Hindlimb muscle (tissue), 1 donor: ENCODE measurements at places on chromosomes 6 and 20.

- DNase-seq, result no peak
These were observed 243.5 kb upstream of the THEMIS start for GRCh38 chr6:128144320-128144719.

DNA sequence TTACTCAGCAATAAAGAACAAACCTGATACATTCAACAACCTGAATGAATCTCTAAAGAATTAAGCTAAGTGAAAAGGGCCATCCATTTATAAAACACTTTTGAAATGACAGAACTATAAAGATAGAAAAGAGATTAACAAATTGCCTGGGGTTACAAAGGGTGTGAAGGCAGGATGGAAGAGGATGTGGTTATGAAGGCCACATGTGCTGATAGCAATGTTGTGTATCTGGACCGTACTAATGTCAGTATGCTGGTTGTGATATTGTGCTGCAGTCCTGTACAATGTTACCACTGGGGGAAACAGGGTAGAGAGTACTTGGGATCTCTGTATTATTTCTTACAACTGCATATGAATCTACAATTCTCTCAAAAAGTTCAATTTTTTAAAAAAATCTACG is 36.4 kb downstream of the ELOVL5 start:
- DNase-seq, result no peak

DNA sequence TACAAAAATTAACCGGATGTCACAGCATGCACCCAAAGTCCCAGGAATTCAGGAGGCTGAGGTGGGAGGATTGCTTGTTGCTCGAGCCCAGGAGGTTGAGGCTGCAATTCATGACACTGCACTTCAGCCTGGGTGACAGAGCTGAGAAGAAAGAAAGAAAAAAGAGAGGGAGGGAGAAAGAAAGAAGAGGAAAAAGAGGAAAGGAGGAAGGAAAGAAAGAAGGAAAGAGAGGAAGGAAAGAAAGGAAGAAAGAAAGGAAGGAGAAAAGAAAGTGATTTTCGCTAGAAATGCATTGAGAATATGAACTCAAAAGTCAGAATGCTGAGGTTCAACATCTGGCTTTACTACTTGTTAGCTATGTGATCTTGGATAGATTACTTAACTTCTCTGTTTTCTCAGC is 6.6 kb downstream of the SENP6 start:
- DNase-seq, result no peak

GRCh38 chr20:34629342-34629741 is 47.5 kb downstream of the PIGU start:
- no peak for DNase-seq

GRCh38 chr20:58256842-58257241 is 28.4 kb upstream of the ANKRD60 start:
- no peak for DNase-seq

- no peak for DNase-seq
These were observed 571.2 kb downstream of the QKI start for GRCh38 chr6:163985710-163986109.

GRCh38 chr6:150144294-150144868 is 1.5 kb downstream of the PPP1R14C start:
- no peak for DNase-seq

- DNase-seq, result peak; percentile 86
These were observed 6.1 kb downstream of the SYNGAP1 start for GRCh38 chr6:33425668-33426577.

GRCh38 chr6:20652299-20653084 is 118.2 kb downstream of the CDKAL1 start:
- DNase-seq, result no peak

DNA sequence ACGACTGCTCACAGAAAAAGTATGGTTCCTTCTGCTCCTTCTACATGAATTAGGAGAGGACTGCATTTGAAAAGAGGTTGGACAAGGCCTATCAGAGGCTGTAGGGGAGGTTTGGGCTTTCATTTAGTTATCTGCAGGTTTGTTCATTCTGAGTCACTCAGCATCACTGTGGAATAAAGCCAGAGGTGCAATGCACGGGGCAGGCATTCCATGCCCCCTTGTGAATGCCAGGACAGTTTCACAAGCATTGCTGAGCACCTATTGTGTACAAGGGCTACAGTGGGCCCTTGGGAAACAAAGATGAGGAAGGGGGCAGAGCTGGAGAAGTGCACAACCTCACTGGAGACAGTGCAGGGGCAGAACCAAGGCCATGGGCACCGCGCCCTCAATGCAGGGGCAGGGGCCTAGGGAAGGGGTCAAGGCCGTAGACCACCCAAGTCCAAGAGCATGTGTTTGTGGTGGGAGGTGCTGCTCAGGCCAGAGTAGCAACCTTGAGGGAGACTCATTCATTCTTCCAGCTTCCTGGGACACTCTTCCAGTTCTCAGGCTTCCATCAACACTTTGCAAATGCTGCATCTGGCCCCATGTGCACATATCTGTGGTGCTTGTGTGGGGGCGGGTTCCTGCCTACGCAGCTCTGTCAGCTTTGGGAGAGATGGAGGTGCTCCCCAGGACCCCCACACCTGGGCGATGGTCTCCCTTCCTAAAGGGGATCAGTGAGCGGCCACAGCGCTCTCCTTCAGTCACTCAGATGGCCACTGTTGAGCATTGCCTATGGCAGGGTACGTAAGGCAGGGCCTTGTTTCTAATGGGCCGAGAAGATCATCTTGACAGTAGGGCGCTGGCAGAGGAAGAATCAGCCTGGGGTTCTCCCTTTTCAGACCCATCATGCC is 204.5 kb downstream of the SYNDIG1 start:
- DNase-seq, result no peak

- no peak for DNase-seq
These were observed 60.8 kb upstream of the HBS1L start for GRCh38 chr6:135115411-135115810.

GRCh38 chr6:99867026-99867425 is 127.0 kb downstream of the MCHR2 start:
- no peak for DNase-seq

DNA sequence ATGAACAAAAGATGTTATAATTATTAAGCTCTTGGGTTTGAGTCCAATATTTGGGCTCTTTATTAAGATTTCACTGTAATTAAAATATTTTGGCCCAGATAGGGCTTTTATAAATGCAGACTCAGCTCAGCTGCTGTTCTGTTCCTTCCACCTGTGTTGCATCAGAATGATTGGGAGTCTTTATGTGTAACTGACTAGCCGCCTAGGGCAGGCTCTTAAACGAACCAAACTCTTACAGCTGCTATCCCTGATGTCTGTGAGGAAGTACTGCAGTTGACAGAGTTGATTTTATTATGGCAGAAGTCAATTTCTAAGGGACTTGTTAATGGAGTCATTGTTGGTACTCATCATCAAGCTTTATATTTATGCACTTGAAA is 144.7 kb downstream of the MYO6 start:
- DNase-seq, result no peak

- no peak for DNase-seq
These were observed 433.3 kb downstream of the CDC5L start for GRCh38 chr6:44820759-44821158.

- no peak for DNase-seq
These were observed 259.8 kb upstream of the FLRT3 start for GRCh38 chr20:14597206-14597715.

GRCh38 chr6:41568585-41569384 is 22.6 kb downstream of the FOXP4 start:
- no peak for DNase-seq

GRCh38 chr6:111750153-111750552 is 123.1 kb downstream of the FYN start:
- no peak for DNase-seq

GRCh38 chr6:100455230-100456124 is 9.2 kb downstream of the SIM1 start:
- no peak for DNase-seq

DNA sequence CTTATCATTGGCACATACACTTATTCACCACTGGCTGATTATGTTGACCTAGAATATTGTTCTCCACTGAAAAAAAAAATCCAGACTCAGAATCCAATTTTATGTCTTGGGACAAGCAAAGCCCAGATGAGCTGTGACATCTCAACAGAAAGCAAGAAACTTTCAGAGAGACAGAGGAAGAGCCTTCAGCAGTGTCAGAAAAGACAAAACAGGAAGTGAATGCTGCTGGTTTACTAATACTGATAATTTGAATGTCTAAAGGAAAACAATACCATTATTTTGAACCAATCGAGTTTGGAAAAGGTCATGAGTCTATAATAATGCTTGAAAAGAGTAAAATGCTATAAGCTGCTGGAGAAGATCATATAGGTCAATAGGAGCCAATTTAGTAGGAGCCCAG is 179.8 kb upstream of the RIMS1 start:
- DNase-seq, result no peak

- no peak for DNase-seq
These were observed 104.3 kb downstream of the EDN3 start for GRCh38 chr20:59404749-59405148.

DNA sequence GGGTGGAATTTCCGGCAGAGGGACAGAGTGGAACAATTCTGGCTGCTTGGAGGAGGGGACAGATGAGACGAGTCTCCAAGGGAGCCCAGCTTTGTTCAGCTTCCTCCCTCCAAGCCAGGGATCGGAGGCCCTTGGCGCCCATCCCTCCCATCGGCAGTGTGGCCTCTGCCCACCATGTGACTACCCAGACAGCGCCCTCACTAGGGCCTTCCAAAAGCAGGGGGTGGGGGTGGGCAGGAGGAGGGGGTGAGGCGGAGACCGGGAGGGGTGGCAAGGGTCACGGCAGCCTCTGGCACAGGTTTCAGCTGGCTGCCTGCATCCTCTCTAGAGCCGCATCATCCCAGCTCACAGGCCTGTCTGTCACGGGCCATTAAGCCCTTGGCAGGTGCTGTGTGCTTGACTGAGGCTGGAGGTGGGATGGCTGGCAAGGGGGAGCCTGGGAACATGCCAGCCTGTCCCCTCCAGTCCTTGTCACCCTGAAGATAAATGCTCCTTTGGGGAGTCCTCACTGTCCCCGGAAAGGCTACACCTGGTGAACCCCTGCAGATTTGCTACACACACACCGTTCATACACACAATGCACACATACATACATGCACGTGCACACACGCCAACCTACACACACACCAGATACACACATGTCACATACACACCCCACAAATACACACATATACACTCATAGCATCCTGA is 6.2 kb upstream of the FGD2 start:
- no peak for DNase-seq

- DNase-seq, result no peak
These were observed 47.7 kb downstream of the PLAGL2 start for GRCh38 chr20:32159766-32160221.

DNA sequence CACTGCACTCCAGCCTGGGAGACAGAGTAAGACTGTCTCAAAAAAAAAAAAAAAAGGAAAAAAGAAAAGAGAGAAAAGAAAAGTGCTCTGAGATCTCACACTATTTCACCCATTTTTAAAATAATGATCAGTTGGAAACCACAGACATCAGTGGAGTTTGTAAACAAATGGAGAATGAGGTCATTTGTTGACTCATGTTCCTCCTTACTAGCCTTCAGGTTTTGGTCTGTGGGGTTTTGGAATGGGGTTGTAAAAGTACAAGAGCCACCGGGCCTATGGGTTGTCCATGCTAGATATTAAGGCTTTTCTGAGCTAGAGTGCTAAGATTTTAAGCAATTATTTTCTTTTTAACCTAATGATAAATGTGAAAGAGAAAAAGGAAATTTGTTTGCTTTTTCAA is 104.4 kb upstream of the PRL start:
- no peak for DNase-seq

DNA sequence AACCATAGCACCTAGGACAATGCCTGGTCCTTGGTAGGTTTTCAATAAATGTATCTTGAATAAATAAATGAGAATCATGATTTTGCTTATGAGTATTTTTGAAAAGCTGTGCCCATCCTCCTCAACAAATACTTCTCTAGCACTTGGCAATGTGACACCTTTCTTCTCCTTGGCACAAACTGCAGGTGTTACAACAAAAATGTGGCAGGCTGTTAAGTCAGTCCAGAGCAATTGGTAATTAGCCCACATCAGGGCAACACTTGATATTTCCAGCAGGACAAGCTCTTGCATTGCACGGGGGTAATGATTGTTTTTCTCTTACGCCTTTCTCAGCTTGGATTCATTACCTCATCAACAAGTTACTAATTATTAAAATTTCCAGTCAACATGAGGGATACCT is 31.6 kb upstream of the SNX9 start:
- no peak for DNase-seq

GRCh38 chr6:90098627-90099026 is 198.0 kb downstream of the BACH2 start:
- DNase-seq, result peak; percentile 24

- no peak for DNase-seq
These were observed 840 bp downstream of the PPP1R3D start for GRCh38 chr20:59939052-59939878.

DNA sequence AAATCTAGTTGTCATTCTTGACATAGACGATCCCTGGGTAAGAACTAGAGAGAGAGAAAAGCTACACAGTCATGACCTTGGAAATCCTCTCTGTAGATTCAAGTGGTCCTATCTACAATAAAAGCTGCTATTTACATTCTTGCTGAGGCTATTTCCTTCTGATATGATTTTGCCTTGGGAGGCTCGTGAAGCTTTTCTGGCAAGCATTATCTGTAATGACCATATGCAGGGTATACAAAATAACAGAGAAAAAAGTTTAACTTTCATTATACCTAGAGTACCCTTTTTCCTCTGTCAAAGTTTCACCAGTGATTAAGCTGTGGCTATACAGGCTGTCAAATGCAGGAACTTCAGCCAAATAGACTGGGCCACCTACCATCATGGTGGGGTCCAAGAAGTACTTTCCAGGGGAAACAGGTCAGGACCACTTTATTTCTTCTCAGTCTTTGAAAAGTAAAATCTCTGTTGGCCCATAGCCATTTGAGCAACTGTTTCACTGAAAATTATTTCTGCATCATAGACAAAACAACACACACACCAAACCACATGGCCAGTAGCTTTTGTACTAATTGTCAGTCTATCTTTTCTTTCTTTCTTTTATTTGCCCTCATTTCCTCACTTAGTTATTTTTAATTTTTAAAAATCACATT is 677.0 kb upstream of the ID4 start:
- DNase-seq, result no peak

- no peak for DNase-seq
These were observed 61.5 kb downstream of the RREB1 start for GRCh38 chr6:7169296-7169721.

DNA sequence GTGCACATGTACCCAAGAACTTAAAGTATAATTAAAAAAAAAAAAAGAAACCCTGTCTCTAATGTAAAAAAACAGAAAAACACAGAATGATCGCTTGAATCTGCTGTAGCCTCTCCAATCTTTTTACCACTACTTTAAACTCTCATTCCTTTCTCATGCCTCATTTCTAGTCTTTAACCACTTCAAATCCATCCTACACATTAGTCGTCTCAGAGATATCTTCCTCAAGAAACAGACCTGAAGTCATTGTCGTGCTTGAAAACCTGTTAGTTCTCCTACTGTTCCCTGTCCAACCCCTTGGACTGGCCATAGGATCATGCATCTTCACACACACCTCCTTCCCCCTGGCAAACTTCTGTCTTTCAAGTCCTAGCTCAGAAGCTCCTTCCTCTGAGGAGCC is 112.1 kb upstream of the BCLAF1 start:
- no peak for DNase-seq

DNA sequence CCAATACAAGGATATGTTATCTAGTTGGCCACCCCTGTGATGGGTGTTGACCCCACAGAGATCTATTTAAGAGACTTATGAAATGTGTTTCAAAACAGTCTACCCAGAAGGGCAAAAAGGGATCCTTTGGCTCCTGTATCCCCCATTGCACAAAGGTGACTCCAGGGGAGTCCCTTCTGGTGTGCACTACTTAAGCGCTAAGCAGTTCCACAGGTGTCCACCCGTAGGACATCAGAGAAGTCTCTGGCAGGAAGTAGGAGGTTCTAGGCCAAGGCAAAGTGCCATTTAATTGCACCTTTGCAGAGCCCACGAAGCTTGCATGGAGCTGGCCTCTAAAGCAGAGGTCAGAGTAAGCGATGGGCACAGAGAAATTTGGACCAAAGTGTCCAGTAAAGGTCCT is 147.7 kb downstream of the MRPL14 start:
- DNase-seq, result no peak
